Panc1 (cell line): ENCODE measurements at places on chromosomes 2 and 18.

DNA sequence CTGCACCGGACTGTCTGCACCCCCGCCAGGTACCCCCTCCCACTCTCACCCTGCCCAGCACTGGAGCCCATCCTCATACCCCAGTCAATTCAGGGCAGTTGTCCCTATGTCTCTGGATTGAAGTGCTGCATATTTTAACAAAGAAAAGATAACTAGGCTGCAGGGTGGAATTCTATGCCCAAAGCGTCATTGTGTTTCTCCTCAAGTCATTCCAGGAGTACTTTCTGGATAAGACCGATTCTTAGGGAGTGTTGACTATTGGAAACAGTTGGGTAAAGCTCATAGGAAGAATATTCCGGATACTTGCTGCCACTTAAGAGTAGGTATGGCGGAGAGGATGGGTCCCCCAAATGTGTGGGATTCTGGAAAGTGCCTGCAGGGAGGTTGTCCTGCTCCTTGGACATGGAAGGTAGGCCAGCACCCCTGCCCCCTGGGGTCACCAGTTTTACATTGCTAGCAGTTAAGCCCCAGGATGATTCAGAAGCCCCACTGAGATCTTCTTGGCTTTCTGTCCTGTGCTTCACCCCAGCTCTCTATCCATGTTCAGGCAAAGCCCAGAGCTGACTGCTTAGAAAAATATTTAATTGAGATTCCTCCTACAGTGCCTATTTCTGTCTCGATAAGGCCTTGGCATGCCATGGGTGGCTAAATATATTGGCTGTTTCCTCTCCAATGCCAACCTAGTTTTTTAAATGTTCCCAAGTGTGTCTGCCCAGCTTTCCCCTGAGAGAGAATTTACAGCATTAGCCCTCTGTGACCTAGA is 48.2 kb downstream of the RPL37A start:
- no peak for DNase-seq

GRCh38 chr2:88680266-88680902 is 11.1 kb upstream of the RPIA start:
- no peak for DNase-seq

DNA sequence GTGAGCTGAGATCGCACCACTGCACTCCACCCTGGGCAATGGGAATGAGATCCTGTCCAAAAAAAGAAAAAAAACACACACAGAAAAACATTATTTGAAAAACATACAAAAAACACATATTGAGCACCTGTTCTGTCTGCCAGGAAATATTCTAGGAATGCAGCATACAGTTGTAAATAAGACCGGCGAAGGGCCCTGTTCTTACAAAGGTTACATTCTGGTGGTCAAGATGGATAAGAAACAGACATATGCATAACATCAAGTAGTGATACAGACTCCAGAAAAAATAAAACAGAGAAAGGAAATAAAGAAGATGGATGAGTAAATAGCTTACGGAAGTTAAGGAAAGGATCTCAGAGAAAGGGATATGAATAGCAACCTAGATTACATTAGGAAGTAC is 159.8 kb downstream of the GALNT3 start:
- DNase-seq = no peak

- no peak for DNase-seq
Observed at GRCh38 chr2:241770185-241770935, 6.3 kb upstream of the GAL3ST2 start.

GRCh38 chr2:64930258-64930671 is 58.9 kb upstream of the SLC1A4 start:
- no peak for DNase-seq

GRCh38 chr2:47664817-47665216 is 118.1 kb upstream of the MSH6 start:
- DNase-seq = no peak

DNA sequence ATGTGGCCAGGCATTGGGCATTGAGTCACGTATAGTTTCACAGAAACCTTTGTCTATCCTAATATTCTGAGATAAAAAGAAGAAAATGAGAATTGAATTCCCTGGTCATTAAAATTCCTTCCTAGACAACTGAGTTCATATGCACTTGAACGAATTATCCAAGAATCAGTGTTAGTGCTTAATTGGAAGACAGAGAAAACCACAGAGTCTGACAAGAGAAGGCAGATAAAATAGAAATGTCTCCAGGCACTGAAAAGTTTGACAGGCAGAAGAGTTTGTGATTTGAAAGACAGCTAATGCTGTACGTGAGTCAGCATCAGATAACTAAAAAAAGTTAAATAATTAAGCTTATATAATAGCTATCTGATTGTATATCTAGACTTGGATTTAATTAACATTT is 47.7 kb upstream of the TRIB2 start:
- DNase-seq = no peak

DNA sequence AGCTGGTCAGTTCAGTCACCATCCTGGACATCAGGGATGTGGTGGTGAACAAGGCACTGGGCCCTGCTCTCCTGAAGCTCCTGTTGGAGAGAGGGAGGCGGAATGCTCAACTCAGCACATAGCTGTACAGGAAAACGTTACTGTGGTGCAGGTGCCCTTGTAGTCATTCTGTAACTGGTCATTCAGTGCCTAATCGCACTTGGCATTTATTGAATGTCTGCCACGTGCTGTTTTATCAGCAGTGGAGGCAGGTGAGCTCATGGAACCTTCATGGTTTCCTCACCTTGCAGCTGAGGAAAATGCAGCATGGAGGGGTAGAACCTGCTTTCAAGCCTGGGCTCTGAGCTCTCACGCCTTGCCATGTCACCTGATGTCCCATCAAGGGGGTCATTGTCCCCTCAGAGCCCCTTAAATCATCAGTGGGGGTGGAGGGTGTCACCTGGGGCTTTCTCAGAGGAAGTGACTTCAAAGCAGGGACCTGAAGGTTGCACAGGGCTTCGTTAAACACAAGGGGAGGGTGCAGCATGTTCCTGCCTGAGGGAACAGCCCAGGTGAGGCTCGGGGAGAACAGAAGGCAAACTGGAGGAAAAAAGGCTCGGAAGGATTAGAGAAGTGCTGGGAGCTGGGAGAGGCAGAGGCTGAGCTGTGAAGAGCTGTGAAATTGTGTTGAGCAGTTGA is 56.0 kb upstream of the RPL31 start:
- no peak for DNase-seq

- DNase-seq = no peak
Observed at GRCh38 chr2:18998491-18998890, 359.9 kb downstream of the OSR1 start.

- no peak for DNase-seq
Observed at GRCh38 chr2:38244301-38244700, 132.8 kb downstream of the ATL2 start.
